Hypothalamus (tissue), 51 donors: ENCODE measurements at places on chromosomes 11 and 22.
A peak's percentile ranks its signal among the peaks of the same experiment; 100 is the strongest.

DNA sequence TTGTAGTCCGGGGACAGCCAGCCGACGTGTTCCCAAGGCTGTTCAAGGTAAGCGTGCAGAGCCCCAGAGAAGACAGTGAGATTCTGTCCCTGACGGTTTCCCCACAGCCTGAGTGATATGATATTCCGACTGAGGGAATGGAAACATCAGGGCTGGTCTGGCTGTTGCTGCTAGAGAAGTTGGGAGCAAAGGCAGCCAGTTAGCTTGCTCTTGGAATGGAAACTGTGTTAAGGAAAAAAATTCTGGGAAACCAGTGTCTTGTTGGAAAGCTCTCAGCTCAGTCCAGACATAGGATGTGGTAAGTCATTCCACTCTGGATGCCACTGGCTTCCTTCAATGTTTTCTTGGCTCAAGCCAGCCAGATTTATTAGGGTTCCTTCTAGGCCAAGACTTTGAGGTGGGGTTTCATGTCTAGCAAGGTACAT, 8.8 kb downstream of the CRY2 start:
- DNase-seq = no peak

- DNase-seq = no peak
These were observed 5.5 kb downstream of the OR56A1 start for GRCh38 chr11:6025056-6025455.

DNA sequence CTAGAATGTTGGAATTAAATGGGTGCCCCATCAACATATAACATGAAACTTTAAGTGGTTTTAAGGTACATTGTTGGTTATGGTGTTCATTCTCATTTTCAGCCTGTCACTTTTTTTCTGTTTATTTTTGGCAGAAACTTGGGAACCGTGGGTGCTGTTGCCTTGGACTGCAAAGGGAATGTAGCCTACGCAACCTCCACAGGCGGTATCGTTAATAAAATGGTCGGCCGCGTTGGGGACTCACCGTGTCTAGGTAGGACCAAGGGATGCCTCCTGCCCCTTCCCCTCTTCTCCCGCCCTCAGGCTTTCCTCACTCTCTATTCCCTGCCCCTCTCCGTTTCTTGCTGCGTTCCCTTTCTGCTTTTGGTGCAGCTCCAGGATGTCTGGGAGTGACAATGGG, 29.8 kb upstream of the SCGB1A1 start:
- no peak for DNase-seq

GRCh38 chr11:72637198-72637597, 37.0 kb downstream of the PDE2A start:
- no peak for DNase-seq

DNA sequence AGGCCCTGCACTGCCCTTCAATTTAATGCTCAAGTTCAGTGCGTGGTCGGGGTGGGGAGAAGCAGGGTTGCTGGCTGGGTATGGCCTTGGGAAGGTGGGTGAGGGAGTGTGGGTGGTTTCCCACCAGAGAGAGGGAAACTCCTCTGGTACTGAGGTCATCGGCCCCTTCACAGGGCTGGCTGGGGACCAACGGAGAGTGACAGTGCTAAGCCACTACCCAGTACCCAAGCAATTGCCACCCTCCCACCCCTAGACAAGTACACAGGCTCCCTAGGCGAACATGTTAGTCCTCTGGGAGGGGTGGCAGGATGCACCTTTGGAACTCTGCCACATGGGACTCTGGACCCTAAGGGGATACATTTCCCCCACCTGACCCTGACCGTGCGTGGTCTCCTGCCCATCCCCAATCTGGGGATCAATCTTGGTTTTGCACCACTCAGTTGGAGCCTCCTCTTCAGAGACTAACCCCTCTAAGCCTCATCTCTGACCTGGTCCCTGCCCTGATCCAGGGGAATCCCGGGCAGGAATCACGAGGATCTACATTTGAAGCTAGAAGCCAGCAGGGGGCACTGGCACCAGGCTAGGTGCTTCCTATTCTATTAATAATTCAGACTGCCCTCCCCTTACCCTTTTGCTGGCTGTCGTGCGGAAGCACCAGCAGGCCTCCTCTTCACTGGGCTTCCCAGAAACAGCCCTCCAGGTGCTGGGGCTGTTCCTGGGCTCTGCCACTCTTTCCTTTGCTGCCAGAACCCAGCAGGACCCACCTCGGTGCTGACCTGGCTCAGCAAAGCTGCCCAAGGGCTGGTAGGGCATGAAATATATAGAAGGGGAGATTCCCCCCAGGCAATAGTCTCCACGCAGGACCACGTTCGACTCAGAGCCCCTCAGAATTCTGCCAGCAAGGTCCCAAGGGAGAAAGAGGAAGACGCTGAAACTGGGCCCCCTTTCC, 377.7 kb downstream of the TENM4 start:
- peak; percentile 43 for DNase-seq

GRCh38 chr11:43868852-43869567, 11.6 kb upstream of the ALKBH3 start:
- DNase-seq = no peak

GRCh38 chr11:128695539-128696221, 1.8 kb downstream of the FLI1 start:
- no peak for DNase-seq

GRCh38 chr22:26115266-26115665, 54.0 kb upstream of the SEZ6L start:
- no peak for DNase-seq

- DNase-seq = no peak
These were observed 9.6 kb upstream of the CD81 start for GRCh38 chr11:2367266-2368160.

- DNase-seq = no peak
These were observed 49.7 kb downstream of the CD82 start for GRCh38 chr11:44615041-44615755.

DNA sequence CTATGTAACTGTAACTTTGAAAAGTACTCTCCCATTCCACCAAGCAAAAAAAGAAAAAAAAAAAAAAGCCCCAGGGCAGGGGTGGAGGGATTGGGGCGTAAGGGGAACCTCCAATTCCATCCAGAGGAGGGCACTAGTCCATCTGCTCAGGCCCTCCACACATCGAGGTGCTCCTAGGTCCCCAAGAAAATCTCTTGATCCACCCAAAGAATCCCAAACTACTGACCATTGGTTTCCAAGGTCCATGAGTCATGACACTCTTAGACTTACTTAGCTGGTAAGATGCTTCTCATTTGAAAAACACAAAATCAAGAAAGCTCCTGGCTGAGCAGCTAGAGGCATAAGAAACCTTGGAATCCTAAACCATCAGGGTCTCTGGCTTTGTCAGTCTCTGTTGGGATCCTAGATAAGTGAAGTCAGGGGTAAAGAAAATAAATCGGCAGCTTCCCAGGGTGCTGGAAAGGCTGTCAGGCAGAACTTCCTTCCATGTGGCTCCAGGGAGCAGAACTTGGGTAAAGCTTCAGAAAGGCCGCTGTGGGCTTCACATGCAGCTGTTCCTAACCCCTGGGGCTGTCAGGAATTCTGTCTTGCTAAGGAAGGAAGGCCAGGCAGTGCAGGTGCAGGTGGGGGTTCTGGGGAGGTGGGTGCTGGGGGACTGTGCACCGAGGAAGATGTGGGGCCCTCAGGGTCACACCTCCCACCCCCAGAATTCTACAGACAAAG, 49.4 kb upstream of the ADA2 start:
- no peak for DNase-seq

GRCh38 chr11:94544646-94545263, 1.0 kb downstream of the FUT4 start:
- no peak for DNase-seq

DNA sequence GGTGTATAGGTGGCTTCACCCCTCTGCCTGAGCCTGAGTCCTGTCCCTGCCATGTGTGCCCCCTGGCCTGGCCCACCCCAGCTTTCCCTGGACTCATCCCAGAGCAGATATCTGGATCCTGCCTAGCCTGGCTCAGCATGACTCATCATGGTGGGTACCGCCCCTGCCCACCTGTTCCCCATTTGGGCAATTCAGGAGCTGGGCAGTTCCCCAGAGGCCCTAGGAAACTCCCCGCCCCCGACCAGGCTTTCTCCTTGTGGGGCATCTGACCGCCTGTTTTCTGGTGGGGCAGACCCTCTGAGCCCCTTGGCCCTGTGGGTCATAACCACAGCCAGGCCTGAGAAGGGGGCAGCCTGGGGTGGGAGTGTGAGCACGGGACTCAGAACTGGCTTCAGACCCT, 4.4 kb downstream of the TSPO start:
- DNase-seq = no peak

DNA sequence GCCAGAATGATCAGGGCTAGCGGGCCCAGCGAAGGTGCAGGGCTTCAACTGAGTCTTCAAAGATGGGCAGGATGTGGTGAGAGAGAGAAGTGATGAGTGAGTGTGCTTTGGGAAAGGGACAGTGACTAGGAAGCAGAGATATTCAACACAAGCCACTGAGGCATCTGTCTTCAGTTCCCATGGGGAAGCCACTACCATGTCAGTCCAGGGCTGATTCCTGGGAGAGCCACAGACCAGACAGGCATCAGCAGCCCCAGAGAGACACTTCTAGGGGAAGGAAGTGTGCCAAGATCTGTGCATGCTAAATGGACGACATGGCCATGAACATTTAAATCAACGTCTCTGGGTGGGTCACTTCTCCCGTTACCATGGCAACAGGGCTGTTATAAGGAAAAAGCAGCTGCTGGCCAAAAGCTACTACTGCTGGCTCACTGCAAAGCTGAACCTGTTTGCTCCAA, 28.5 kb downstream of the P4HA3 start:
- DNase-seq = no peak

GRCh38 chr22:30754971-30755758, 60.5 kb downstream of the OSBP2 start:
- peak; percentile 36 for DNase-seq

- DNase-seq = no peak
These were observed 80.5 kb downstream of the CLPB start for GRCh38 chr11:72353861-72354260.

GRCh38 chr11:12803086-12803826, 129.0 kb downstream of the TEAD1 start:
- DNase-seq = no peak

DNA sequence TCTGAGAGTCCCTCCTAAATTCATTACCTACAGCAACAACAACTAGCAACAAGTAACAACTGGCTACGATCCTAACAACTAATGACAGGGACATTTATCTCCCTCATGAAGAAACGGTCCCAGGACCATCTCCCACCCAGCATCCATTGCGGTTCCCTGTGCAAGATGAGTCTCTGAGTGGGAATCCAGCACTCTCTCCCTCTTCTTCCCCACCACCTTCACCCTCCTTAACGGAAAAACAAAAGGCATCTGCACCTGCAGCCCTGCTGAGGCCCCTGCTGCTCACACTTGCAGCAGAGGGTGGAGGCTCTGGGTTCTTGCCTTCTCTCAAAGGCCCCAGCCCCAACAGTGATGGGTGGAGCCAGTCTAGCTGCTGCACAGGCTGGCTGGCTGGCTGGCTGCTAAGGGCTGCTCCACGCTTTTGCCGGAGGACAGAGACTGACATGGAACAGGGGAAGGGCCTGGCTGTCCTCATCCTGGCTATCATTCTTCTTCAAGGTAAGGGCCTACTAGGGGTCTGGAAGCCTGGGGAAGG, at the start of gene CD3G:
CD3G (plus strand) TSS at position 364 of the 535 bp plus-strand sequence; CDS start at position 444, 80 bp downstream.
- DNase-seq = no peak

DNA sequence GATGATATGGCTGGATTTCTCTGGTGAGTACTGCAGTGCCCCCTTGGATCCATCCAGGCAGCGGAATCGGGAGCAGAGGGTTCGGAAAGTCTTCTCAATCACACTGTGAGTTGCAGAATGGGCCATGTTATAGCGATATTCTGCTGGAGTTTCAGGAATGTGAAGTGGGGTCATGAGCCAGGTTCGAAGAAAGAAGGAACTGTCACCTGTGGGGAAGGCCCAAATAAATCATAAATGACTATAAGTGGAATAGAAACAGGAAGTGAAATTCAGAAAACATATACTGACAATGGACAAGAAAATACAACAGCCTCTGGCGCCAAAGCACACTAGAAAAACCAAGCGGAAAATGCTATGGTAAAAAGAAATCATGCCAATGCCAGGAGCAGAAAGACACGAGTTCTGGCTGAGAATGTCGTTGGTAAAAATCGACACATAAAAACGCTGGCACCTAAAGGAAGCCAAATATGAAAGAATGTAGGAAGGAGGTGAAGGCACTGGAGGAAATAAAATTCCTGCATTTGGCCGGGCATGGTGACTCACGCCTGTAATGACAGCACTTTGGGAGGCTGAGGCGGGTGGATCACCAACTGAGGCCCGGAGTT, 10.0 kb upstream of the AMBRA1 start:
- no peak for DNase-seq

GRCh38 chr11:46451759-46452158, 60.2 kb upstream of the CHRM4 start:
- DNase-seq = no peak

GRCh38 chr11:85603220-85603619, 23.9 kb downstream of the DLG2 start:
- DNase-seq = no peak

- DNase-seq = no peak
These were observed 58.7 kb downstream of the APIP start for GRCh38 chr11:34857463-34857862.

GRCh38 chr11:44327730-44328129, 17.8 kb upstream of the ALX4 start:
- no peak for DNase-seq

- DNase-seq = no peak
These were observed 7.1 kb downstream of the P2RY2 start for GRCh38 chr11:73225001-73225686.

DNA sequence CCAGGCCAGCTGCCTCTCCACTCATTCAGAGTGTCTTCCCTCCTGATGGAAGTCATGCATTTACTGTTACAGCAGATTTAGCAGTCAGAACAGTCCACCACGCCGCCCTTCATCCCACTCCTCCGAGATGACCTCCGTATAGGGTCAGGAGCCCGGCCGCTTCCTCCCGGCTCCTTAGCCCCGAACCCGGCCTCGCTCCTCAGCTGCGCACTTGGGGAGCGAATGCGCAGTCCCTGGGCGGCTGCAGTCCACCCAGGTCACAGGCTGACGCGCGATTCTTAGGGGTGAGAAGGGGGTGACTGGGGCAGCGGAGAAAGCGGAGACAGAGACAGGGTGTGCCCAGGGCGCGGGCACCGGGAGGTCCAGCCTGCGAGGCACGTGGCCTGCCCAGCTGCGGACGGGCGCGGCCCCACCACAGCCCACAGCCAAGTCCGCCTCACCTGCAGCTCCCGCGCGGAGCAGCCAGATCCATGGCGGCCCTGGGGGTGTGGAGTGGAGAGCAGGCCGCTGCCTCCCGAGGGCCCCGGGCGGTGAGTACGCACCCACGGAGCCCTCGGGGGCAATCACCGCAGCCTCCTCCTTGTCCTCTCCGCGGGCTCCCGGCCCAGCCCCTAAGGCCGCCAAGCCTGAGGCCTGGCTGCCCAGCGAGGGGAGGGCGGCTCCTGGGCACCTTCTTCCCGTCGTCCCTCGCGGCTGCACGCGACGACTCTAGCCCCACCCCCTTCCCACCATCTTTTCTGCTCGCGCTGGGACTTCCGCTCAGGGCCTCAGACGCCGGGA, 286.6 kb downstream of the BRD1 start:
- no peak for DNase-seq

GRCh38 chr11:6388748-6389147, 1.5 kb upstream of the SMPD1 start:
- DNase-seq = no peak
